ENCODE measurements at places on chromosomes 2 and 18. TPM values are rescaled to one million over a fixed set of nuclear protein-coding genes. Genes with fewer than 3 reads are reported as not detected.

Gene PARD6G
- 3.1 TPM for total RNA-seq

Gene GPAT2
- 10.2 TPM for total RNA-seq

Gene DNAJC5G
- not detected for total RNA-seq

Gene FKBP7
- total RNA-seq: 25.5 TPM

Gene RAD51AP2
- not detected for total RNA-seq

Gene PKDCC
- 6.7 TPM for total RNA-seq

Gene SCN7A
- total RNA-seq: not detected

Gene SPP2
- not detected for total RNA-seq

Gene RNF181
- 168 TPM for total RNA-seq

Gene PDE11A
- under 0.01 TPM for total RNA-seq

Gene COBLL1
- total RNA-seq: 17.1 TPM

Gene HOXD12
- total RNA-seq: not detected

Gene LRATD1
- 1.3 TPM for total RNA-seq

Gene PCARE
- total RNA-seq: not detected

Gene SOCS6
- 42.5 TPM for total RNA-seq

Gene RAPGEF4
- total RNA-seq: 0.61 TPM

Gene DYNC1I2
- 108 TPM for total RNA-seq

Gene TLX2
- not detected for total RNA-seq

Gene CNGA3
- total RNA-seq: 0.12 TPM

Gene CYP27A1
- 35.2 TPM for total RNA-seq

Gene STRADB
- total RNA-seq: 40.3 TPM

Gene UGT1A9
- total RNA-seq: not detected

Gene C1D
- 20.9 TPM for total RNA-seq

Gene REL
- 8.3 TPM for total RNA-seq

Gene PTRHD1
- 17.7 TPM for total RNA-seq

Gene NFATC1
- 3.2 TPM for total RNA-seq

Gene HOXD1
- total RNA-seq: 2.9 TPM

Gene SCN3A
- total RNA-seq: not detected

Gene RESP18
- total RNA-seq: not detected

Gene FBXO36
- total RNA-seq: 4.7 TPM

Gene CCDC85A
- 2.9 TPM for total RNA-seq

Gene PROKR1
- total RNA-seq: not detected

Gene GCG
- total RNA-seq: not detected

Gene PXDN
- 119 TPM for total RNA-seq

Gene SPOPL
- 11.9 TPM for total RNA-seq

Gene SALL3
- total RNA-seq: not detected

Gene RGPD4
- total RNA-seq: not detected

Gene SGO2
- 1.7 TPM for total RNA-seq

Gene GKN2
- total RNA-seq: not detected

Gene EXOC6B
- total RNA-seq: 31.2 TPM

Gene ITGB6
- 0.61 TPM for total RNA-seq

Gene INPP5D
- 0.36 TPM for total RNA-seq

Gene PGAP1
- 9.2 TPM for total RNA-seq

Gene FOXD4L1
- 0.32 TPM for total RNA-seq

Gene CHRND
- not detected for total RNA-seq

Gene MPHOSPH10
- total RNA-seq: 18.7 TPM

Gene ECEL1
- not detected for total RNA-seq

Gene ANKRD29
- 9.1 TPM for total RNA-seq

Gene ARMC9
- total RNA-seq: 54.2 TPM

Gene SULT1C2
- under 0.01 TPM for total RNA-seq

Gene ATP8B1
- total RNA-seq: 52.8 TPM

Gene IL36RN
- not detected for total RNA-seq

Gene DNAJC27
- 3.9 TPM for total RNA-seq

Gene OSBPL6
- 5.5 TPM for total RNA-seq

Gene GALNT5
- 48.7 TPM for total RNA-seq

Gene HOXD11
- total RNA-seq: not detected

Gene UCN
- total RNA-seq: 0.85 TPM
